ENCODE measurements at places on chromosomes 12 and 14.

GRCh38 chr14:94907626-94908261 is 137.8 kb upstream of the GSC start:
- no peak for DNase-seq

- no peak for DNase-seq
Measured at GRCh38 chr12:39277416-39277815, 165.5 kb downstream of the KIF21A start.

DNA sequence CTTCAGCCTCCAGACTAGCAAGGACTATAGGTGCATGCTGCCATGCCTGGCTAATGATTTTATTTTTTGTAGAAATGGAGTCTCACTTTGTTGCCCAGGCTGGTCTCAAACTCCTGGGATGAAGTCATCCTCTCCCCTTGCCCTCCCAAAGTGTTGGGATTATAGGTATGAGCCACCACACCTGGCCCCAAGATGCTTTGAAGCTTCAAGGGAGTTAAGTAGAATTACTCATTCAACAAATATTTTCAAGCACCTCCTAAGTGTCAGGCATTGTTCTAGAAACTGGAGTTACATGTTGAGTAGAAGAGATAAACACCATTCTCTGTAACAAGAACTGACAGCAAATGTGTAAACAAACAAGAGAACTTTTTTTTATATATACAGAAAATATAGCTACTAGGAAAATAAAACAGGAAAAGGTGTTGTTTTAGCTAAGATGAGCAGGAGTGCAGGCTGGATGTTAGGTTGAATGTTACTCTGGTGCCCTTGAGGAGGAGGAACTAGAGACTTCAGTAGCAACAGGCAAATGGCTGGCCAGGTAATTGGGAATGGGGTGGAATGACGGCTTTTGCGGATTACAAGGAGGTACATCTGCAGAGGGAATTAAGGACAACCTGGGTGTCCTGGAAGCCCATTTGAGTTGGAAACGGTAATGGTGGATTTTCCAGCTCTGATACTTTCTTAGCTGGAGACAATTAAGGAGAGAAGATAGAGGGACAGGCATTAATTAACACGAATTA is 32.0 kb upstream of the CFAP54 start:
- no peak for DNase-seq

- DNase-seq = no peak
Measured at GRCh38 chr14:65934070-65934435, 521.5 kb downstream of the FUT8 start.

DNA sequence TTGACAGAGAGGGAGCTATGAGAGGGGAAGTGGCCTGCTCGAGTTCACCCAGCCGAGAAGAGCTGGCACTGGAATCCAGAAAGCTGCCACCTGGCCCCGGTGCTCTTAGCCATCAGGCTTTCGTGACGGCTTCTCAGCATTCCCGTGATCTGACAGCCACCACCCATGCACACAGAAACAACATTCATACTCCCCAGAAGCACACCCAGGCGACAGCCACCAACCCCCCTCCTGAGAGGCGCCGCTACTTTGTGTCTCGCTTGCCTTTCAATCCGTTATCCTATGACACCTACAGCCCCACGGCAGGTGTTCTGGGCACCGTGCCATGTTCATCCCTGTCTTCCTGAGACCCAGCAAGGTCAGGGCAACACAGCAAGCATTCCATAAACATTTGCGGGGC is 31.4 kb downstream of the PSMC1 start:
- DNase-seq = no peak

DNA sequence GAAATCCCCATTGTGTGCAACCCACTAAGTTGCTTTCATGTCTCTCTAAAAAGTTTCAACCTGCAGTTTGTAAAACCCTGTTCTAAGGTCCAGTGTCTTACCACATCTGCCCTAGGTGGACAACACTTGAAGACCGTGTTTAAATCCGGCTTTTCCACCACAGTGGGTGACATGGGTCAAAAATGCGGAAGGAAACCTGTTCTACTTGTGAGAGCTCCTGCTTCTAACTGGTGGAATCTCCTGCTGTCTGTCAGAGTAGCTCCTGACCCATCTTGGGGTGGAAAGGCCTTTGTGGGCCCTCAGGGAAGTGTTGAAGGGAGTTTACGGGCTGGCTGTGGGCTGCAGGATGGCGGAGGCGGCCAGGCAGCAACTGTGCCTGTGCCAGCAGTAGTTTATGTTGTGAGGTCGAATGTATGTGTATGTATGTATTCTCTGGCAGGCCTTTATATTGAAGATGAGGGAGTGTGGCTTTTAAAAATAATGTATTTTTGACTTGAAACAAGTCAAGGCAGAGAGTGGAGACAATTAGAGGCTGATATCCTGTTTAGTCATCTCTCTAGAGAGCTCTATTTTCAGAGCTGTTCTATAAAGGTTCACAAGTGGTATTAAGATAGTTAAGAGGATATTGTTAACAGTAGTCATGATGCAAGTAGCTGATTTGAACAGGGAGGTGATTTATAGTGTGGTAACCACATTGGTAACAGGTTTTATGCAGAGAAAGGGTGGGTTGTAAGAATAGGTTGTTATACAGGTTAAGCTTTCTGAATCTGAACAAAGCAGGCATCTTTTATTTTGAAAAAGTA is 67.0 kb downstream of the PRKCH start:
- peak; percentile 67 for DNase-seq

- DNase-seq = no peak
Measured at GRCh38 chr14:83071888-83072501, 1538.3 kb upstream of the SEL1L start.

DNA sequence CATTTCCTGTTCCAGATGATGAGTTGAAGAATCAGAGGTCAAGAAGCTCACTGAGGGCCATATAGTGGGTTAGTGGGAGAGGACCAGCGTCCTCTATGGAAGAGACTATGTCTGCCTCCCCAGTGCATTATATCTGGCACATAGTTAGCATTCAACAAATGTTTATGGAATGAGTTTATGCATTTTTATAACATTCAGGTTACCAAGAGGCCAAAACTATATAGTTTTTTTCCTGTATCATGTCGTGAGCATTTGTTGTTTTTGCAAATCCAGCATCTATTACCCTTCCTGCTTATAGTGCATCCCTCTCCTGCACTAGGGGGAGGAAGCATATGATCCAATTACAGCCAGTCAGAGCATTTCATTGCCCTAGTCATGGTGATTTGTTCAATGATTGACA is 60.6 kb downstream of the SUDS3 start:
- DNase-seq = no peak

- peak; percentile 74 for DNase-seq
Measured at GRCh38 chr12:57452937-57453509, 2.1 kb upstream of the INHBE start.

GRCh38 chr12:64633940-64634337 is 23.6 kb downstream of the RASSF3 start:
- DNase-seq = peak; percentile 30

DNA sequence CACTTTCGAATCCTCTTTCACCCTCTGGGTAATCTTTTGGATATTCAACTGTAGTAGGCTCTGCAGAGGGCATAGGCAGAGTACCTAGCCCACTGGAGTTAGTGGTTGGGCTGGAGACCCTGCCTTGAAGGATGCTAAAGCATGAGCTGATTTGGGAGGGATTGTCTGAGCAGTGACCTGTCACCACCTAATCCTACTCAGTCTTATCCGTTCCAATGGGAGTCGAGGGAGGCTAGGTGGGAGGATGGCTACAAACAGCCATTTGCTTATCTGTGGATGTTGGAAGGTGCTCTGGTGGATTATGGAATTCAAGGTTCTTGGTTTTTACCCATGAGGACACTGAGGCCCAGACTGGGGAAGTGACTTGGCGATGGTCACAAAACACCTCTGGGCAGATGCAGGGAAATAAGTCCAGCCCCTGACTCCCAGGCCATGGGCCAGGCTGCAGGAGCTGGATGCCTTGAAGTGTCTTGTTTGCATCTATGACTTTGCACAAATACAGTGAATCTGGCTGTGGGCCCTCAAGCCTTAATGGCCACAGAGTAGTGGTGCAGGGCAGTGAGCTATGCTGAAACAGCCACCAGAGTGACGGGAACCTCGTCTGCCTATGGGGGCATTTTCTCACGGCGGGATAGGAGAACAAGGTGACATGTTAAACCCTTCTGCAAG is 3.7 kb downstream of the KMT5A start:
- no peak for DNase-seq

- peak; percentile 67 for DNase-seq
Measured at GRCh38 chr14:103109535-103110441, 13.5 kb upstream of the TNFAIP2 start.

All from urothelium cell line (cell line).